ENCODE measurements at places on chromosomes 1 and 21.

DNA sequence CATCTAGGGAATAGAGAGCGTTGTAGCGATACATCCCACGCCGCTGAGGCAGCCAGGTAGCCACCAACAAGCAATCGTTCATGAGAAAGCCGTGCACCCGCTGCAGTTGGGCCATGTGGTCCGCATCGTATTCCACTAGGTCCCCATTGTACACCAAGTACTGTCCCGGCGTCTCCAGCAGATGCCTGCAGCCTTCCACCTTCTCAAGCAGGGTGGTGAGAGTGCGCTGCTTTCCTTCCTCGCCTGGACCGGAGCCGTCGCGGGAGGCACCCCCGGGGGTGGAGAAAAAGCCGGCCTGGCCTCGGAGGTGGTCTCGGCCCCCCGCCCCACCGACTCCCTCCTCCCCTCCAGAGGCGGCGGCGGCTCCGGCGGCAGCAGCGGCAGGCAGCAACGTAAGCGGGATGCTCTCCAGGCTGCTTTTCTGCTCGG lies 595 bp downstream of the EXOC8 start:
- no peak for DNase-seq

- DNase-seq = no peak
Measured at GRCh38 chr1:64917328-64917861, 49.0 kb downstream of the JAK1 start.

DNA sequence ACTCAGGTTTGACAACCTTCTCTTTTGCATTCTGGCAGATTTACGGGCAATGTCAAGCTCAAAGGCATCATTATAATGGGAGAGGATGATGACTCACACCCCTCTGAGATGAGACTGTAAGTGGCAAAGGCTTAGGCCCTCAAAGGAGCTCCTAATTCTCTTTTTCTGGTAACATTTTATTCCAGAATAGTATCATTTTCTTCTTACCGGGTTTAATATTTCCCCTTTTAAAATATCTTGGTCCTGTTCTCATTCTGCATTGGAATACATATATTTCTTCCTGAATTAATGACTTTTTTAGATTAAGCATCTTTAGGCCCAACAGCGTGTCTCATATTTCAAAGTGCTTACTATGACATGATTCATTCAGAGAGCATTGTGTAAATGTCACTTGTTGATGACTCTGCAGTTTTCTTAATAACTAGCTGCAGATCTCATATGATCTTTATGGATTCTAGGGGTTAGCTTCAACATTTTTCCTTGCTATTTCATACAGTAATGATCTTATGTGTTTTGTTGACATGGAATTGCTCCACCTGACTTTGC lies 1.7 kb downstream of the PITHD1 start:
- no peak for DNase-seq

GRCh38 chr21:42839271-42840231 lies 39.8 kb downstream of the WDR4 start:
- no peak for DNase-seq

DNA sequence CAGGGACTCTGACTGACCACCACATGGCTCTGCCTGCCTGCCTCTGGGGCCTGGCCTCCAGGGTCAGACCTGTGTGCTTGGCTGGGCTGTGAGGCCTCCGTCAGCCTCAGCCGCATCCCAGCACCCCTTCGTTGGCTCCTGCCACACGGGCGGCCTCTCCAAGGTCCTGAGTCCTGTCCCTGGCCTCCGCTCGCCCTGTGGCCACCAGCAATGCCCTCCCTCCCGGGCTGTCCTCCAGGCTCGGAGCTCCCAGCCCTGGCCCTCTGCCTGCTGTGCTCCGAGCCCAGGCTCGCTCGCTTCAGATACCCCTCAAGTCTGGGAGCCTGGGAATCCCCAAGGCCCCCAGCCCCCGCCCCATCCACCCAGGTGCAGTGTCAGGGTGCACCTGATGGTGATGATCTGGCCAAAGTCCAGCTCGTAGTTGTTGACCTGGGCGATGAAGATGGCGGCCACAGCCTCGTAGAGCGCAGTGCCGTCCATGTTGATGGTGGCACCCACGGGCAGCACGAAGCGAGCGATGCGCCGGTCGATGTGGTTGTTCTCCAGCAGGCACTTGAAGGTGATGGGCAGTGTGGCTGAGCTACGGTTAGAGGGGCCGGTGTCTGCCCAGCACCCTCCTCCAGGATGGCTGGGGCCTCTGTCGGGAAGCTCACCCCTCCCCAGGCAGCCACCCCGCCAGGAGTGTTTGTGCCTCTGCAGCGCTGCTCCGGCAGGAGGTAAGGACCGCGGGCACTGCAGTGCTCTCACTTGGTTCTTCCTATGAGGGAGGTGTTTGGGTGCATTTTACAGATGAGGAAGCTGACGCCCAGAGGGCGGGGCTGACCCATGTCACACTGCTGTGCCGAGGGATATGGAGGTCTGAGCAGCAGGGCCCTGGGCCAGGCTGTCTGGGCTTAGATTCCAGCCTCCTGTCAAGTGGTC lies 28.5 kb downstream of the PODN start:
- DNase-seq = no peak

DNA sequence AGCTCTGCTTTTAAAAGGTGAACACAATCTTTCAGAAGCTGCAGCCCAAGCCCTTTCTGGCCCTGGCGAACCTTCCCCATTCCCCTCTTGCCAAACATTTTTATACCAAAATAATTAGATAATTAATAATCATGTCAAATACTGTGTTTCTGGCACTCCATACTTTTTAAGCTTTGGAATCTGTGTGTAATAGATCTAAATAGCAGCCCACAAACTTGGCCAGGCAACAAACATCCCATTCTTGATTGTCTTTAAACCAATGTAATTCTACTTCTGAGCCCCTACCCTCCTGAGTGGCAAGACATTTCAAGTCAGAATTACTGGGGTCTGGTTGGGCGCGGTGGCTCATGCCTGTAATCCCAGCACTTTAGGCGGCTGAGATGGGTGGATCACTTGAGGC lies 137.7 kb downstream of the NAV1 start:
- no peak for DNase-seq

- no peak for DNase-seq
Measured at GRCh38 chr21:44987886-44988606, 48.2 kb downstream of the SLX9 start.

Measured in stimulated activated CD4-positive, alpha-beta T cell treated with anti-CD3 and anti-CD28 coated beads, TNF-alpha, amount 100 ng/mL, for 48 hours (primary cell).